Bronchial smooth muscle cell (primary cell): ENCODE measurements at places on chromosomes 5 and 9. TPM values are rescaled to one million over a fixed set of nuclear protein-coding genes. Genes with fewer than 3 reads are reported as not detected.

The TNFSF8 gene
- not detected in 2 replicates for total RNA-seq

The HACD4 gene
- 4.9 and 7.4 TPM in 2 replicates for total RNA-seq

The PRR7 gene
- 1.4 and 1.6 TPM in 2 replicates for total RNA-seq

The NIM1K gene
- 3.9 and 4.2 TPM in 2 replicates for total RNA-seq

The F2RL1 gene
- 5.6 and 6.0 TPM in 2 replicates for total RNA-seq
